SK-MEL-5 (cell line): ENCODE measurements at places on chromosomes 1 and 21. TPM values are rescaled to one million over a fixed set of nuclear protein-coding genes. Genes with fewer than 3 reads are reported as not detected.

IFI44L gene
- total RNA-seq = not detected in 2 replicates

A3GALT2 gene
- total RNA-seq = not detected in 2 replicates

LHX4 gene
- 0.13 and 0.61 TPM in 2 replicates for total RNA-seq

HTR1D gene
- 0.05 TPM in 1 of 2 replicates, not detected in the other for total RNA-seq

VCAM1 gene
- not detected in 2 replicates for total RNA-seq

CNKSR1 gene
- total RNA-seq = 0.08 and 0.27 TPM in 2 replicates

PLA2G2F gene
- total RNA-seq = not detected in 2 replicates

OPRD1 gene
- total RNA-seq = under 0.01 TPM in 1 of 2 replicates, not detected in the other

DNA sequence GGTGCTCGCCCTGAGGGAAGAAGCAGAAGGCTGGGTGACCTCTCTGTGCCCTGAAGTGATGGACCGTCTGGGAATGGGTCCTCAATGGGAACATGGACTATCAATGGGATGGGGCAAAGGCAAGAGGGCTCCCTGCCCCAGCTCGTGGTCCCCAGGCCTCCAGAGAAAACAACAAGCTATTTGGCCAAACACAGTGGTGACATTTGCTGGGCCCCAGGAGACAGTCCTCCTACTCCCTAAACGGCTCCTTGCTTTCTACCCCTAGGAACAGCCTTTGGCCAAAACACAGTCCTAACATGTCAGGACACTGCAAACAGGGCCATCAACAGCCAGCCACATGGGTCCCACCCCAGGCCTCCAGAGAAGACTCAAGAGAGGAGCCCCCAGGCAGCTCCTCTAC is 102.8 kb downstream of the RAVER2 start:
- DNase-seq = no peak

- no peak for DNase-seq
Measured at GRCh38 chr1:240613356-240614142, 1.6 kb upstream of the GREM2 start.

GRCh38 chr1:245807954-245808719 is 653.4 kb downstream of the KIF26B start:
- DNase-seq = no peak

- DNase-seq = peak; percentile 64
Measured at GRCh38 chr21:44875316-44875700, 1.8 kb upstream of the PTTG1IP start.

DNA sequence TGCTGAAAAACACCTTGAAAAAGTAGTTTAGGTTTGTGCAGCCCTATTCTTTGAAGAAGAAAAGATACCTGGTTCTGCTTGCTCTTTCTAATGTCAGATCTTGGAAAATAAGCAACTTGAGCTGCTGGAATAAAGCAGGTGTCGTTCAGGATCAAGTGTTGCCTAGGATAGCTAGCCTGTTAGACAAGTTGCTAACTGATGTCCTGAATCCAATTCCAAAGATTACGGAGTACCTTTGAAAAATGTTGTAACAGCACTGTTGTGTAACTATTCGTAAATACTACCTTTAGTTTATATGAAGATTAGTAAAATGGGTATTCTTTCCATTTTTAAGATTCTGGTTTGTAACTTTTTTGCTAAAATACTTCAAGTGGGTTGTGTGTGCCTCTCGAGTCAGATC is 151.5 kb downstream of the CLEC20A start:
- no peak for DNase-seq

- no peak for DNase-seq
Measured at GRCh38 chr1:30612536-30613065, 110.8 kb downstream of the MATN1 start.

- no peak for DNase-seq
Measured at GRCh38 chr1:92709738-92710137, 75.2 kb downstream of the EVI5 start.

DNA sequence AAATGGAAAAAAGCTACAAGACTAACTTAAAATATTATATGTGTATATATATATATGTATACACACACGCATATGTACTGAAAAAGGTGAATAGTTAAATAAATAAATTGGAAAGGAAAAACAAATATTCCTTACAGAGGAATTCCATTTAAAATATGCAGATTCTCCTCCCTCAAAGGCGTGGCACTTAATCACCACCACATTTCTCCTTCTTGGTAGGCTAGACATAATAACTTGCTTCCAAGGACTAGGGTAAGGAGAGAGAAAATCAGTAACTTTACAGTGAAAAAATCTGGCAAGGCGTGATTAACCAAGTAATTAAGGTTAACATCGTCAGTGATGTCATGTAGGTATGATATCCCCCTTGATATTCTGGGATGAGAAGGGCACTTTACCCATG is 84.0 kb upstream of the USP25 start:
- no peak for DNase-seq

GRCh38 chr1:29202053-29202452 is 20.4 kb upstream of the SRSF4 start:
- DNase-seq = no peak

- DNase-seq = no peak
Measured at GRCh38 chr1:53544728-53545515, 85.7 kb downstream of the DMRTB1 start.
